LHCN-M2 (cell line): ENCODE measurements at places on chromosomes 6 and 20.
A peak's percentile ranks its signal among the peaks of the same experiment; 100 is the strongest.

- no peak for DNase-seq
Observed at GRCh38 chr20:63791497-63792156, 39.4 kb downstream of the ZBTB46 start.

GRCh38 chr6:135117413-135117968, 62.9 kb upstream of the HBS1L start:
- no peak for DNase-seq

GRCh38 chr6:169536446-169537170, 165.2 kb downstream of the WDR27 start:
- DNase-seq, result peak; percentile 61

- DNase-seq, result peak; percentile 42
Observed at GRCh38 chr6:156774863-156775405, 2.2 kb upstream of the ARID1B start.

GRCh38 chr20:56987986-56988385, 278.5 kb downstream of the BMP7 start:
- DNase-seq, result no peak

GRCh38 chr20:25623225-25623735, 534 bp downstream of the NANP start:
- DNase-seq, result peak; percentile 35

DNA sequence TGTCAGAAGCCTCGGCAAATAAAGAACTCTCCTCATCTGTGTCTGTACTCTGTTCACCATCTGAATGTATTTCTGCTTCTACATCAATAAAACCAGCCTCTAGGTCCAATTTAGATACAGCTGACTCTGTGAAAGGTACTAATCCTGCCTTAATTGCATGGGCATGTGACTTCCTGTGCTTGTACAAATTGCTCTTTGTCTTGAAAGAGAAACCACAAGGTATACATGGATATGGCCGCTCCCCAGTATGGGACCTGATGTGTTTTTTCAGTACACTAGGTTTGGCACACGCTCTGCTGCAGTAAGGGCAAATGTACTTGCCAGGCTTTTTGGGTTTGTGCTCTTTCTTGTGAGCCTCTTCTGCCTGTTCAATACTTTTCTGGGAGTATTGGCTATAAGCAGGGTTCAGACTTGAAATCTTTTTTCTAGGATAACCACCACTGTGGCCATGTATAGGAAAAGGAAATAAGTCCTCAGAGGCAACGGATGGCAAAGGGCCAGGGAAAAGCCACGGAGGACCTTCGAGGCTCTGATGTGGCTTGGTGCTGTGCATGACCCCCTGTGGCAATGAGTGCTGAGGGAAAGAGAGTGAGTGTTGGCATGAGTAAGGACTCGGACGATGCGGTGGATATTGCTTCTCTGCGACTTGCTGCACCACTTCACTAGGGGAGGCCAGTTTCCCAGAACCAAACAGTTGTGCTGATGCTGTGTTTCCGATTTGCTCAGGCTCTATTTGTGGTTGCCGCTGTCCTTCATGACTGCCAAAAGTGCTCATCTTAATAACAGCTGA, 170.9 kb downstream of the HIVEP2 start:
- no peak for DNase-seq

GRCh38 chr6:33820784-33821520, 17.1 kb upstream of the MLN start:
- DNase-seq, result no peak

GRCh38 chr6:5295623-5296022, 34.3 kb downstream of the FARS2 start:
- DNase-seq, result no peak

DNA sequence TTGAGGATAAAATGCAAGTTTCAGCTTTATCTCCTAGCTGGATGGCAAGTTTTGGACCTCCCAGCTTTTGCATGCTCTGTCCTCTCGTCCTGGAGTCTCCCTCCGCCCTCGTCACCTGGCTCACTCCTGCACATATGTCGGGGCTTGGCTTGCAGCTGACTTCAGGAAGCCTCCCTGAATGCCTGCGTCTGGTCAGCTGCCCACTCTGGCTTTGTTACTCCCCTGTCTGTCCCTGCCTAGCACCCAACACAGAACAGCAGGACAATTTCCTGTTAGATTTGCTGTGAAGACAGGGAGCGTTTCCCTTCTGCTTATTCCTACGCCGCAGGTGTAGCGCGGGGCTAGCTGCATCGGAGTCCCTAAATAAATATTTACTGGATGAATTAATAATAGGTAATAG, 5.4 kb downstream of the JPH2 start:
- DNase-seq, result no peak

- DNase-seq, result no peak
Observed at GRCh38 chr6:44162876-44163625, 4.4 kb downstream of the CAPN11 start.

DNA sequence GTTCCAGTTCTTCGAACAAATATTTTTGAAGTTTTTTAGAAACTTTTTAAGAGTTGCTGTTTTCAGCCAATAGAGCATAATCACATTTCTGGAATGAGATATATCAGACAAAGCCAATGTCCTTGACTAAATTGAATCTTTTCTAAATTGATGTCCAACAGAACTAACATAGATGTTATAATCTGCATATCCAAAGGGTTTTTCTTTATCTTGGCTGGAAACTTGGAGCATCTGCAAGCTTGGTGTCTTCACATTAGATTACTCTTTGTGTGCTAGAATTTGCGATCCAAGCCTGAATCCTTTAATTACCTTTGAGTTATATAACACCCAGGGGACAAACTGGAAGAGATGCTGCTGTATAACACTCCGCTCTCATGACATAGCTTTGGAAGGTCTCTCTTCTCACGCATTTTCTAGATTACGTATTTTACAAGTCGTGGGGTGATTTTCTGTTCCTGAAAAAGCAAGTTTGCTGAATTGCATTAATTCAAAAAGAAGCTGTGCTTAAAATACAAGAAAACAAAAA, 64.4 kb upstream of the FUCA2 start:
- no peak for DNase-seq

DNA sequence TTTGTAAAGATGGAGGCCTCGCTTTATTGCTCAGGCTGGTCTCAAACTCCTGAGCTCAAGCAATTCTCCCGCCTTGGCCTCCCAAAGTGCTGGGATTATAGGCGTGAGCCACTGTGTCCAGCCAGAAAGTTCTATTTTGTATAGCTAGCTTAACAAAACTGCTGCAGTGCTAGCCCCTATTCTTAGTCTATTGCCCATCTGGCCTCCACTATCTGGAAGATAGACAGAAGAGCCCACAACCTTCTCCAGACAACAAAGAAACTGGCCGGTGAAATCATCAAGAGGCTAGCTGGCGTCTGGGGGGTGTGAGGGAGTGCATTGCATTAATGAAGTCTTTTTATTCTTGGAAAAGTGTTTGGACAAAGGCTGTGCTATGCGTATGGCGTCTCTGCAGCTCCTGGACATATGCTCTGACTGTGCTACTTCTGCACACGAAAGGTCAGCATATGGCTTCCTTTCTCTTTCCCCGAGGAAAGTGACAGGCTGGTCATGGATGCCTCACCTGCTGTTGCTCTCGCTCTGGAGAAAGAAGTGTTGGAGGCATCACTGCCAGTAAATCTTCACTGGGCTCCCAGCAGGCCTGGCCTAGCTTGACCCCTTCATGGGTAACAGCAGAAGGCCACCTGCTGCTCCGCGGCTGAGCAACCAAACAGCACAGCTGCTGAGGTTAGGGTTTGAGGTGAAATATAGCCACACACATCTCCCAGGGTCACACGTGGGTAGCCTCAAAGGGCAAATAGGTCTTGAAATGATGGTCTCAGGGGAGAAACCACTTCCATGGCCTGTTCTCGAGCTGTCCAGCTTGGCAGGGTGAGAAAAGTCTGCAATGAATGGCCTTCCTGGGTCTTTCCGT, 95.1 kb upstream of the IYD start:
- peak; percentile 59 for DNase-seq

- no peak for DNase-seq
Observed at GRCh38 chr6:55568808-55569439, 10.1 kb downstream of the HMGCLL1 start.

GRCh38 chr6:157049133-157049532, 272.0 kb downstream of the ARID1B start:
- DNase-seq, result no peak

DNA sequence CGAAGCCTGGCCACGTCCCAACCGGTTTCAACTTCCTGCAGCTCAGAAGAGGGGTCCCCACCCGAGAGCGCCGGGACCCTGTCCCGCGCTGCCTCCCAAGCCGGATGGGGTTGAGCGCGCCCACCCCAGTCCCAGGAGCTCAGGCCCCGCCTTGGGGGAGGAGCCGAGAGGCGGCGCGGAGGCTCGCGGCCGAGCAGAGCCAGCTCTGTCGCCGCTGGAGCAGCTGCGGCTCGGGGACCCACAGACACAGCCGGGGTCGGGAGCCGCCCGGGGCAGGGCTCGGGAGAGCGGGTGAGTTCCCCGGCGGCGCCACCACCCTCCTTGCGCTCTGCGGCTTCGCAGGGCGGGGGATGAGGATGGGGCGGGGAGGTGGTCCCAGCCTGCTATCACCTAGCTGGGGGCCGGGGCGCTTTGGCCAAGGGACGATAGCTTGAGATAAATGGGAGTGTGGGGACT, at the start of gene PPP1R16B:
TSS of gene PPP1R16B (plus strand) at position 196 of the 456 bp plus-strand sequence. CDS start 30,229 bp downstream, outside the sequence.
- no peak for DNase-seq

DNA sequence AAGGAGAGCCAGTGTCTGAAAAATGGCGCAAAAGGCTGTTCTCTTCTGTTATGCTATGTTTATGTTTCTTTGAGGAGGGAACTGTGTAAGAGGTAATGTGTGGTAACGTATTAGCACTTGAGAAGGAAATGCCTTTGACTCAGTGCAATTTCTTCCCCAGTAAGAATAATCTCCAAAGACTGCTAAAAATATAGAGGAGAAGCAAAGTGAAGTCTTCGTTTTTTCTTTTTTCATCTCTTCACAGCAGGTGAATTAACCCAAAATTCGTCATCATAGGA, 47.1 kb upstream of the IFNGR1 start:
- no peak for DNase-seq

- DNase-seq, result peak; percentile 76
Observed at GRCh38 chr20:6636209-6637159, 131.0 kb upstream of the BMP2 start.

GRCh38 chr6:34284563-34285447, 36.0 kb upstream of the SMIM29 start:
- peak; percentile 73 for DNase-seq

- DNase-seq, result peak; percentile 39
Observed at GRCh38 chr6:17167327-17167979, 65.6 kb downstream of the STMND1 start.
